A673 (cell line): ENCODE measurements at places on chromosomes 2 and 18. TPM values are rescaled to one million over a fixed set of nuclear protein-coding genes. Genes with fewer than 3 reads are reported as not detected.

GRCh38 chr2:105873721-105874120 is 129.0 kb downstream of the NCK2 start:
- DNase-seq: no peak

GRCh38 chr2:237731663-237732062 is 66.9 kb upstream of the RBM44 start:
- peak; percentile 40 for DNase-seq

Gene MC2R
- total RNA-seq: not detected in 2 replicates

Gene FAM237A
- not detected in 2 replicates for total RNA-seq

DNA sequence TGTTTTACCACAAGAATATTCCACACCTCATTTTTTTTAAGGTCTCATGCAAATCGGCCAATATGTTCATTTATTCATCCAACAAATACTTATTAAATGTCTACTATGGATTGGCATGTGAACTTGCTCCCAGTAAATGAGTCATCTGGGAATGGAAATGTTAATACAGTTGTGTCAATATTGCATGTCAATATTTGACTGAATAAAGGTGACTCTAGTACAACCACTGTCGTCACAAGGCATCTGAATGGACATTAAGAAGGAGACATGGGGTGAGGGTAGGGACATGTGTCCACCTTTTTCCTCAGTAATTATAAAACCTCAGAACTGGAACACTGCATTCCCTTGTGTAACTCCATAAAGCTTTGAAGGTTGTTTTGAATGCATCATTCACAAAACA is 365.4 kb downstream of the ADCYAP1 start:
- no peak for DNase-seq

DNA sequence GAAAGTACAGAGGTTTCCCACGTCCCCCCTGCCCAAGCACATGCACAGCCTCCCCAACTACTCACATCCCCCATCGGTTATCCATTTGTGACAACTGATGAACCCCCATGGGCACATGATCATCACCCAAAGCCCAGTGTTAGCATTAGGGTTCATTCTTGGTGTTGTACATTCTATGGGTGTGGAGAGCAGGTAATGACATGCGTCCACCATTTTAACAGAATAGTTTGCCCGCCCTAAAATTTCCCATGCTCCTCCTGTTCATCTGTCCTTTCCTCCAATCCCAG is 74.3 kb downstream of the LONRF2 start:
- no peak for DNase-seq

Gene TBR1
- total RNA-seq: 0.17 and 0.44 TPM in 2 replicates

GRCh38 chr2:130823171-130823885 is 13.4 kb upstream of the ARHGEF4 start:
- DNase-seq: no peak

DNA sequence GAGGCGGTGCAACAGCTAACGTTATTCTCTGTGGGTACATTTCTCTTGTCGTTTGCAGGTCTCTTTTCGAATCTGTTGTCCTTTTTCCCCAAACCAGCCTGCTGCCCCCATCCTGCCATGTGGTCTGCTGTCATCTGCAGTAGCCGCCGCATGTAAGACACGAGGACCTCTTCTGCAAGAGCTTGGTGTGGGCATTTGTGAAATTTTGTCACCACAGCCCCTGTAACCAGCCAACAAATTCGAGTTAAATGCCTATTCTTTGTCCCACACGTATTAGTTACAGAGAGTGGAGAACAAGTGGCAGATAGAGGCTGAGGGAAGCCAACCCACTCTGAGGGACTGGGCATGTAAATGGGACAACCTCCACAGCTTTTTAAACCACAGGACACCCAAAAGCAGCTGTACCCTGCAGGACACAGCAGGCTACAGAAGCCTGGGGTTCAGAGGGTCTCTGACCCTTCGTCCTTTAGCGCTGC is 35.0 kb downstream of the ITGA6 start:
- no peak for DNase-seq

Gene NPPC
- total RNA-seq: not detected in 2 replicates

- peak; percentile 94 for DNase-seq
Measured at GRCh38 chr2:142165790-142166189, 35.0 kb upstream of the LRP1B start.

DNA sequence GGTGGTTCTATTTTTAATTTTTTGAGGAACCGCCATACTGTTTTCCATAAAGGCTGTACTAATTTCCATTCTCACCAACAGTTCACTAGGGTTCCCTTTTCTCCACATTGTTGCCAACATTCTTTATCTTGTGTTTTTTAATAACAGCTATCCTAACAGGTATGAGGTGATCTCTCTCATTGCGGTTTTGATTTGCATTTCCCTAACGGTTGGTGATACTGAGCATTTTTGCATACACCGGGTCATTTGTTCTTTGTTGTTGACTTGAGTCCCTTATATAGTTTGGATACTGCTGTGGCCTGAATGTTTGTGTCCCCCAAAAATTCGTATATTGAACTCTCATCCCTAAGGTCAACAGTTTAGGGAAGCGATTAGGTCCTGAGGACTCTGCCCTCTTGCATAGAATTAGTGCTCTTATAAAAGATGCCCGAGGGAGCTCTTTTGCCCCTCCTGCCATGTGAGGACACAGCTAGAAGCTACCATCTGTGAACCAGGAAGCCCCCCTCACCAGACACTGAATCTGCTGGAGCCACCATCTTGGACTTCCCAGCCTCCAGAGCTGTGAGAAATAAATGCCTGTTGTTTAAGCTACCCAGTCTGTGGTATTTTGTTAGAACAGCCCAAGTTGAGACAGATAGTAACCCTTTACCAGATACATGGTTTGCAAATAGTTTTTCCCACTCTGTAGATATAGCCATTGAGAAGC is 4.7 kb downstream of the IMP4 start:
- DNase-seq: no peak

DNA sequence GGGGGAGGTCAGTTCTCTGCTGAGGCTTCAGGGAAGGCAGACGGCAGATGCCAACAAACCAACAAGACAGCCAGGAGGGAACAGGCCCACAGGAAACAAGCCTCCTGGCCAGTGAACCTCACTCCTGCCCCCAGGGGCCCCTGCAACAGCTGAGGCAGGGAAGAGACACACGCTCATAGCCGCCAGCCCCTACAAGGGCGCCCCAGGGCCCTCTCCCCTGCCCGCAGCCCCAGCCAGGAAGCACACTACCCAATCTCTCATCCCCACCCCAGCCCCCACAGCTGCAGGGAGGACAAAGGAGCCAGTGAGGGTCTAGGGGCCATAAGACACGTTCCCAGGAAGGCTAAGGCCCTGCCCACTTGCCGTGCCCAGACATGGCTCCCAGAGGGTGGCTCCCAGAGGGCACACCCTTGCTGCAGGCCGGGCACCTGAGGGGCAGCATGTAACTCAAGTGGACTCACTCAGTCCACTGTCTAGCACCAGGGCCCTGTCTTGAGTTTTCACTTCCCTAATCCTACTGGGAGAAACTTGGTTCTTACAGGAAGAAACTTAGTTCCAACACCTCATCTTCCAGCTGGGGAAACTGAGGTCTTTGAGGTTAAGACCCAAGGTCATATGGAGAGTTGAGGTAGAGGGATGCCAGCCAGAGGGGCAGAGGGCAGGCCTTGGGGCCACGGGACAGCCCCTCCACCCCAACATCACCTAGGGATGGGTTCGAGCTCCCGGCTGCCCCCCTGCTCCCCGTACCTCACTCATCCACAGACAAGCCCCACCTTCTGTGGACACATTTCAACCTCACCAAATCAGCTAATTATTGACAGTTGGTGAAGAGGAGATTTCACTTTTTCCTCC is 37.3 kb downstream of the EMX1 start:
- DNase-seq: no peak

Gene REEP1
- total RNA-seq: 3.6 and 4.8 TPM in 2 replicates

Gene IL1F10
- total RNA-seq: not detected in 2 replicates

DNA sequence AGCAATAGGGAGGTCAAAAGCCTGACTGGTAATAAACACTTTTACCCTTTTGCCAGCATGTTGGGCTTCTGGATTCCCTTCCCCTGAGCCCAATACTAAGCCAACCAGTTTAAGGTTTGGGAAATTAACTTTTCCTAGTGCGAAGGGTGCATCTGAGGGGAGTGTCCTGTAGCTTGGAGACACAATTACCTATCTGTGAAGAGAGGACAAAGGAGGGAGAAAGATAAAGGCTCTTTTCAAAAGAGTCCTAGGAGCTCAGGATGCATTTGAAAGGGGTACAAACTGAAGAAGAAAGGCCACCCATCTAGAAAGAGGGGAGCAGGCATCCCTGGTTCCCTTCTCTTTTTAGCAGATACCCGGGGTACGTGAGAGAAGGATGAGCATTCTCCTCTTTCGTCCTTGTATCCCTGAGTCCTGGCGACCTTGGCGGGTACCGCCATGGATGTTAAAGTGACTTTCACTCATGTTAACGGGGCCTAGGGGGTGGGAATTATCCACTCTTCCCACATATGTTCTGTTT is 25.1 kb downstream of the C18orf54 start:
- no peak for DNase-seq

GRCh38 chr2:18926631-18927524 is 337.5 kb upstream of the NT5C1B start:
- no peak for DNase-seq

GRCh38 chr18:10015941-10016819 is 102.4 kb downstream of the VAPA start:
- peak; percentile 41 for DNase-seq

Gene ACMSD
- total RNA-seq: not detected in 2 replicates

Gene DOK6
- total RNA-seq: 13.7 and 17.0 TPM in 2 replicates

DNA sequence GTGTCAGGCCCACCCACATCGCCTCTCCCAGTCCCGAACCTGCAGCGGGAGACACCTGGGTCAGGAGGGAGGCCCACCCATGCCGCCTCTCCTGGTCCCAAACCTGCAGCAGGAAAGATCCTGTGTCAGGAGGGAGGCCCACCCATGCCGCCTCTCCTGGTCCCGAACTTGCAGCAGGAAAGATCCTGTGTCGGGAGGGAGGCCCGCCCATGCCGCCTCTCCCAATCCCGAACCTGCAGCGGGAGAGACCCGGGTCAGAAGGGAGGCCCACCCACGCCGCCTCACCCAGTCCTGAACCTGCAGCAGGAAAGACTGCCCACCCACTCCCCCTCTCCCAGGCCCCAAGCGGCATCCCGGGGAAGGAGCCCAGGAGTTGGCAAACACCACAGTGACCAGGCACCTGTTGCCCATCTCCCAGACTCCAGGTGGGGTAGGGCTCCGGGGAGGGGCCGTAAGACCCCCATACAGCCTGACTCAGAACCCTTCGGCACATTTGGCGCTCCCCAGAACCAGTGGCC is 7.8 kb downstream of the SLC66A2 start:
- no peak for DNase-seq

GRCh38 chr2:144330951-144331673 is 188.8 kb downstream of the ZEB2 start:
- no peak for DNase-seq

Gene CHRNG
- total RNA-seq: not detected in 2 replicates
